ENCODE measurements at places on chromosomes 5 and 9.
A peak's percentile ranks its signal among the peaks of the same experiment; 100 is the strongest.

DNA sequence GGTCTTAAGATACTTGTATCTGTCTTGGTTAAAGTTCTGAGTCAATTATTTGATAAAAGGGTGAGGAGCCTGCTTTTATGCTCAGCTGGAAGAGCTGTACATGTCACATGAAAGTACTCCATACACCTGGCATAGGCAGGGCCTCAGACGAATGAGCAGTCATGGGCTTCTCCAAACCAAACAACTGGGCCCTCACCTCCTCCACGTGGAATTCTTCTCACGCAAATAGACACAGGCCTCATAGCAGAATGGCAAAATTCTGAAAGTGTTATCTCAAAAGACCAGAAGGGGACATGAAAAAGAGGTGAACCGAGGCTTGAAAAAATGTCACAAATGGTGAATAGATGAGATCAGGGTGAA, 48.6 kb downstream of the FAM240B start:
- no peak for DNase-seq

- DNase-seq, result peak; percentile 53
Measured at GRCh38 chr5:55440188-55440646, 94.5 kb downstream of the PLPP1 start.

DNA sequence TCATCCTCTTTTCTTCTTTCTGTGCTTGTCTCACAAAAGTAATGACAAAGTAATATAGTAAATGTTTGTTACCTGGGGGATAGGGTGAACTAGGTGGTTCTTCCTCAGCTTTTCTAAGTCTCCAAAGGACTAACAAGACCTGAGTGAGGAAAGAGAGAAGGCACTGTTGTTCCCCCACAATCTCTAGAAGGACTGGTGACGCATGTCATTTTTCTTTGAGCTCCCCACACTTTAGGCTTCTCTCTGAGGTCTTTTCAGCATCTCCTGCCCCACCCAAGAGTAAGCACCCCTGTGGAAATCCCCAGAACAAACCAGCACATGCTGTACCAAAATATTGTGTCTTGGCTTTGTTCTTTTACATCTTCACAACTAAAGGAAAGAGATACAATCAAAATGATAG, 2.4 kb upstream of the IL7R start:
- no peak for DNase-seq

- no peak for DNase-seq
Measured at GRCh38 chr9:136802321-136802720, 5.4 kb upstream of the RABL6 start.

GRCh38 chr5:138018849-138019248, 14.0 kb downstream of the FAM13B start:
- no peak for DNase-seq

DNA sequence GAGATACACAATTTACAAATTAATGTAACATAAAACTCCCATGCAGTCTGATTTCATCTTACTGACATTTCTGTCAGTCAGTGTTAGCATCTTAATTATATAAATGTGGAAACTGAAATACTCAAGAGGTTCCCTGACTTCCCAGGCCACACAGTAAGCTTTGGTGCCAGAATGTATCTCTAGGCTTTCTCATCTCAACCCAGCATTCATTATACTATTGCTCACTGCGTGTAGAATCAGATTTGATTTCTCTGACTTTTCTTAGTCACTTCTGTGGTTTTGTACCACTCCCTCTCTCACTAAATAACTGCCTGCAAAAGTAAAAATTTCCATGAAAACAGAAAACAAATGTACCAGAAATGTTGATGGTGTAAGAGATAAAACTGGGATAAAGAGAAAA, 31.7 kb upstream of the CDKN2B start:
- DNase-seq, result no peak

GRCh38 chr5:62000646-62001045, 305.4 kb upstream of the KIF2A start:
- DNase-seq, result no peak

DNA sequence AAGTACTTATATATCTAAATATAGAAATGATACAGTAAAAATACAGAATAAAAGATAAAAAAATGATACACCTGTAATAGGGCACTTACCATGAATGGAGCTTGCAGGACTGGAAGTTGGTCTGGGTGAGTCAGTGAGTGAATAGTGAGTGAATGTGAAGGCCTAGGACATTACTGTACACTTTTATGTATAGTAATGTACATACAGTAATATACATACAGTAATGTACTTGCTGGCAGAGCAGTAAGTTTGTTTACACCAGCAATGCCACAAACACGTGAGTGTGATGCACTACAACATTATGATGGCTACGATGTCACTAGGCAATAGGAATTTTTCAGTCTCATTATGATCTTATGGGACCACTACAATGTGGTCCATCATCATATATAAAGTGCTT, 34.2 kb downstream of the SUSD1 start:
- no peak for DNase-seq

DNA sequence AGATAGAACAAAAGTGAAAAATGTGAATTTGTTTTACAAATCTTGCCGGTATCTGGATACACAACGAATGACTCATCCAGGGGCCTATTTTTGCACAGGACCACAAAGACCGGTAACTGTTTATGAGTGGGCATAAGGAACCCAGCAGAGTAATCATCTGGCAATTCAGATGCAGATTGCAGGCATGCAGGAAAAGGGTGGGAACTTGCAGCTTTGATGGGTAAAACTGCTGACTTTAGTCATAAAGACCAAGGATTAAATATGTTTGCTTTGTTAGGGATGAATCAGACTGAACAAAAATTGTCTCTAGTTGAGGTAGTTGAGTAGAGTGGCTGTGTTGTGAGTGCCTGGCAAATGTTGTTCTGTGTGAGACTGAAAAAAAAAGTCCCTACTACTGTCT, 309.6 kb upstream of the CCNH start:
- DNase-seq, result no peak

GRCh38 chr5:155878991-155879575, 447.9 kb upstream of the SGCD start:
- no peak for DNase-seq

DNA sequence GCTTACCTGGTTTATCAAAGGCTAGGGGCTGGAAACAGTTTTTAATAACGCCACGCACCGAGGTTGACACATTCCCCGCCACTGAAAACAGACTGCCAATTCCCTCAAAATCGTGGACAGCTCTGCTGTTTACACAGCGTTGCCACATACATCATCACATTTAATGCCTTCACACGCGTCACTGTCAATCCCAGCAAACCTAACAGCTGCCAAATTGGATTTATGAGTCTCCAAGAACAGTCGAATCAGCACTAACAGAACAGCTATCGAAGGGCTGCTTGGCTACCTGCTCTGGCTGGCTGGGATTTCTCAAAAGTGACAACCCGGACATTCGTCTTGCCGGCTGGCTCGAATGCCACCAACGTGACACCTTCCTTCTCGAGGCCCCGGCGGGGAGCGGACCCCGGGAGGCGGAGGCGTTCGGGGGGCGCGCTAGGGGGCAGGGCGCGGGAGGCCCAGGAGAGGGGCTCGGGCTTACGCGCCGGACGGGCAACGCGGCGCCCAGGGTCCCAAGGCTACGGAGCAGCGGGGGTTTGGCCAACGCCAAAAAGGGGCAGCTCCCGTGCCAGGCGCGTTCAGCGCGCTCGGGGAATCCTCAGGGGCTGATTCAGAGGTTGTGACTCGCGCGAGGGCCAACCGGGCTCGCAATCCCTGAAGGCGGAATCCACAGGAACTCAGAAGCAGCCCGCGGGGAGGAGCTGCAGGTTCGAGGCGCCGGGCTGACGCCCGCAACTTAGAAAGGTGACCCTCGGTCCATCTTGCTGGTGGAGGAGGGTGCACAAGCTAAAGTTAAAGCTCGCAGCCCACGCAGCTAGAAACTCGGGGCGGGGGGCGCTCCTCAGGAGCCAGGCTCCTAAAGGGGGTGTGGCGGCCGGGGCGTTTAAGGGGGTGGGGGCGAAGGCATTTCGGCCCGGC, 1.2 kb downstream of the CDC14B start:
- peak; percentile 36 for DNase-seq

DNA sequence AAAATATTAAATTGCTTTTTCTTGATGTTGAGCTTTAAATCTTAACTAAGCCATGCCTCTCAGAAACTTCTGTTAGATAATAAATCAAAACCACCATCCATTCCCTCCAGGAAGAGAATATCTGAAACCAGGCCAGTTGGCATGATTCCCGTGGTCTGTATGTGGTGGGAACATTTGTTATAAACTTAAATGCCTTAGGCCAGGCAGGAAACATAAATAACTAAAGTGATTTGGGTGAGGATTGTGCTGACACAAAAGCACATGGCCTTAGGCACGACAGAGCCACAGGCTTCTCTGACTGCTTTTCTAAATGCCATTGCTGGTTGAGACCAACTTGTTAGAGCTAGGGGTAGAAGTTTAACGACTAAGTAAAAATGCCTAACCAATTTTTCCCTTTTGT, 255.9 kb downstream of the GABRG2 start:
- no peak for DNase-seq

DNA sequence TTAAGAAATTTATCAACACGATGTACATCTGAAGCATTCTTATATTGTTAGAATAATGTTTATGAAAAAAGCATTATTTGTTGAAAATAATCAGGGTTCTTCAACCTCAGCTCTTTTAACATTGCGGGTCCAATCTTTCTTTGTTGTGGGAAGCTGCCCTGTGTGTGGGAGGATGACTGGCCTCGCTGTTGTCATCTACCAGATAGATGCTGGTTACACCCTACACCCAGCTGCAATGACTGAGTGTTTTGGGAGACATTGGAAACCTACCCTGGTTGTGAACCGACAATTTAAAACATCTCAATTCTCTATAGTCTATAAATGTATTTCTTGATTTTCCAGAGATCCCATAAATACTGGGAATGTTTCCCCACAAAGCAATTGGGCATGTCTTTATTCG, 794.2 kb upstream of the CDH10 start:
- no peak for DNase-seq

DNA sequence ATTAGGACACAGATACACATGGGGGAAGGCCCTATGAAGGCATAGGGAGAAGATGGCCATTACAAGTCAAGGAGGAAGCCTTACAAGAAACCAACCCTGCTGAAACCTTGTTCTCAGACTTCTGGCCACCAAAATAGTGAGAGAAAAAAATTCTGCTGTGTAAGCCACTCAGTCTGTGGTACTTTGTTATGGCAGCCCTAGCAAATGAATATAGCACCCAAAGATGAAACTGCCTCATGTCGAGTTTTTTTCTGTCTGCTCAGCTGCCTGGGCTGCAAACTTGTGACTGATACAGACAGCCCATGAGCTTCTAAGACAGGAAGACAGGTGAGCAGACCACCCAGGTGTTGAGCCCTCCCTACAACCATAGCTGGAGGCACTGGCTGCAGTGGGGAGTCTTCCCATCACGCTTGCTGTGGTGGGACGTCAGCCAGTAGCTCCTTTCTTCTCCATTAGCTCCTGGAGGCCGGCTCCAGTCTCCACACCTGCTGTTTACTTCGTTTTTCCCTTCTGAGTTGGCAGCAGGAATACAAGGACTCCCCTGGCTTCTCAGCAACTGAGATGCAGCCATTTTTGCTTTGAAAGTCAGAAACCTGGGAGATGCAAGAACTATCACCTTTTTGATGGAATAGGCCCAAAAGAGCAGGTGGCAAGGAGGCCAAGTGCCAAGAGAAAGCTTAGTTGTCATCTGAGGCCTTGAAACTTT, 164.9 kb downstream of the SEMA6A start:
- no peak for DNase-seq

DNA sequence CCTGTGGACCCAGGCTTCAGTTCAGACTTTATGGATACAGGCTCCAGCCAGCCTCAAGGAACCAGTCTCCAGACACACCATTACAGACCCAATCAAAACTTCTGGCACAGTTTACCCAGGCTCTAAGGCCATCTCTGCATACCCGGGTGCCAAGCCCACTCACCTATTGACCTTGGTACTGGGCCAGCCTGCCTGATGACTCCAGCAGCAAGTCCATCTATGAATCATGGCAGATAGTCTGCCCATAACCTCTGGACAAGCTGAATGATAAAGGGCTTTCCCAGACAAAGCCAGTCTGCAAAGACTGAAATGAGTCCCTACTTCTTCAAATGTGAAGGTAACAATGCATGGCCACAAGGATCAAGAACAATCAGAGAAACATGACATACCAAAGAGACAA, 1327.1 kb upstream of the C9orf72 start:
- no peak for DNase-seq

DNA sequence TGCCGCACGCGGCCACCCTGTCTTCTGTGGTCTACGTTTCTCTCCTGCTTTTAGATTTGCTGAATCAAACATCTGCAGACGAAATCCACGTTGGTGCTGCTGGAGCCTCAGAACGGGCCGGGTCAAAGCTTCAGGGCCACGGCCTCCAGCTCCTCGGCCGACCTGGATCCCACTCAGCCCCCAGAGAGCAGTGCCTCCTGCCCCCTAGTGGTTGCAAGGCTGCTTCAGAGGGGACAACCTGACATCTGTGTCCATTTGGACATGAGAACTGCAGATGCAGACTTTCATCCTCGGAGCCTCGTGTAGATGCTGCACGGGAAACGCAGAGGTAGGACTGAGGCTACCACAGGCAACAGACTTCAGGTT, 23.0 kb upstream of the SLC6A3 start:
- DNase-seq, result no peak

- DNase-seq, result peak; percentile 85
Measured at GRCh38 chr5:10489810-10490426, 48.2 kb downstream of the ROPN1L start.

DNA sequence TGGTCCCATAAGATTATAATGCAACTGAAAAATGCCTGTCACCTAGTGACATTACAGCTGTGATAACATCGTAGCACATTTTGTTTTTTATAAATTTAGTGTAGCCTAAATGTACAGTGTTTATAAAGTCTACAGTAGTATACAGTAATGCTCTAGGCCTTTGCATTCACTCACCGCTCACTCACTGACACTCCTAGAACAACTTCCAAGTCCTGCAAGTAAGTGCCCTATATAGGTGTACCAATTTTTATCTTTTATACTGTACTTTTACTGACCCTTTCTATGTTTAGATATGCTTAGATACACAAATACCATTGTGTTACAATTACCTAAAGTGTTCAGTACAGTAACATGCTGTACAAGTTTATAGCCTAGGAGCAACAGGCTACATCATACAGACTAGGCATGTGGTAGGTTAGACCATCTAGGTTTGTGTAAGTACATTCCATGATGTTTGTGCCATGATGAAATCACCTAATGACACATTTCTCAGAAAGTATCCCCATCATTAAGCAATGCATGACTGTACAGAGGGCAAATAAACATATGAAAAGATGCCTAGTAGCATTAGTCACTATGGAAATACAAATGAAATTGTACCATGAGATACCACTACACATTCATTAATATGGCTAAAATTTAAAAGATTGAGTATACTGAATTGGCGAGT, 127.6 kb downstream of the TRPM6 start:
- DNase-seq, result no peak

- no peak for DNase-seq
Measured at GRCh38 chr5:59356813-59357380, 536.6 kb downstream of the PDE4D start.

- no peak for DNase-seq
Measured at GRCh38 chr9:79011461-79011860, 560.3 kb upstream of the TLE4 start.

GRCh38 chr5:66660396-66660795, 64.2 kb downstream of the MAST4 start:
- no peak for DNase-seq

Measured in suppressor macrophage (primary cell).